ENCODE measurements at places on chromosomes 6 and 20.

DNA sequence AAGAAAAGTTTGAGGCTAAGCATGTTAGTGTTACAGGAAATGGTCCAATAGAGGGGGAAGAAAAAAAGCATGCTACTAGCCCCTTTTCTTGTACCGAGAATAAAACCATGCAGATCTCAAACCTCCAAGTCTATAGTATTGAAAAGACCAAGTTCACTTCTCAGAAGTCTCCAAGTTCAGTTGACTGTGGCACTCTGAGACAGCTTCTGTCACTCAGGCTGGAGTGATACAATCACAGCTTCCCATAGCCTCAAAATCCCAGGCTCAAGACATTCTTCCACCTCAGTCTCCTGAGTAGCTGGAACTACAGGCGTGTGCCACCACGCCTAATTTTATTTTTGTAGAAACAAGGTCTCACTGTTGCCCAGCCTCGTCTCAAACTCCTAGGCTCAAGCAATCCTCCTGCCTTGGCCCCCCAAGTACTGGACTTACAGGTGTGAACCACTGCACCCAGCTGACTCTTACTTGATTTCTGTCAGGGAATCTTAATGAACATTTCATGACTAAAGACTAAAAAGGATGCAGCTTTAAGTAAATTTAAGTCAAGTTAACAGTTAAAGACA is 16.2 kb downstream of the C6orf62 start:
- no peak for DNase-seq

GRCh38 chr6:38154731-38155130 is 335.2 kb downstream of the ZFAND3 start:
- DNase-seq, result no peak

GRCh38 chr20:8678098-8678776 is 390.6 kb upstream of the PLCB4 start:
- no peak for DNase-seq

DNA sequence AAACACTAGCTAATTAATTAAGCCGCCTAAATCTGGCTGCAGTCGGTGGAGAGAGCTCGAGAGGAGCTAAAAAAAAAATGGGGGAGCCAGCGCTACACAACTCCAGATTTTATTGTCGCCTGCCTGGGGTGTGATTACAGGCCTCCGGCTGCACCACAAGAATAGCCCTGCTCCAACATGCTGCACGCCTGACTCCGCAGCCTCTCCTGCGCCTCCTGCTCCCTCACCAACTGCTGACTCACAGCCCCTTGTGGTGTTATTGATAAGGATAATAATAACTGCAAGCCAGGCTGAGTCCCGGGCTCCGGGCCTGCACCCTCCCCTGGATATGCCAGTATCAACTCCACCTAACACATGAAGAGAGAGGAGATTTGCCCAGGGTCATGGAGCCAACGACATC is 16.8 kb downstream of the SIRPA start:
- DNase-seq, result no peak

GRCh38 chr20:40497899-40498691 is 190.9 kb downstream of the MAFB start:
- DNase-seq, result no peak

GRCh38 chr6:83378621-83379388 is 52.0 kb downstream of the ME1 start:
- peak; percentile 10 for DNase-seq

- DNase-seq, result no peak
Measured at GRCh38 chr6:36227379-36228228, 31.1 kb downstream of the BRPF3 start.

Data from epithelial cell of proximal tubule (primary cell).